ENCODE measurements at places on chromosomes 13 and 19.

GRCh38 chr19:48053856-48054255, 10.0 kb upstream of the CABP5 start:
- DNase-seq = no peak

DNA sequence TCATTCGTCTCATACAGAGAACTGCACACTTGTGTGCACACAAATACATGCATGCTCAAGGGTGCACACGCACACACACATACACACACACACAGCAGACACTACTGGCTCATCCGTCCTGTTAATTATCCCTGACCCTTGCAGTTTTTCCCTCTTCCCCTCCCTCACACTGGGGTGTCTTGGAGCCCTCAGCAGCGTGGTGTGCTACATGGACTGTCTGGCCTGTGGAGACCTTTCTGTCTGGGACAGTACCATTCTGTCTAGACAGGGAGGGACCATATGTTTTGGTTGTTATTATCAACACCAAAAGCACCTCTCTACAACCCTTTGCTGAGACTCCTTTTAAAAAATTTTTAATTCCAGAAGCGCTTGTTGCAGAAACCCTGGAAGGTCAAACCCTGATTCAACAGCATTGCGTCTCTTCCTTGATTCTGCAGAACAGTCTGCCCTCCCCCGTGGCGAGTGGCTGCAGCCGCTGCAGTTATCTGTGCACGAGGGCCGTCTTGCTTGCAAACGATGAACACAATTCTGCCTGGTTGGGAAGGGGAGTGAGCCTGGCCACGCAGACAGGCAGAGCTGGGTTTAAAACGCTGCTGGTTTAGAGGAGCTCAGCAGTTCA, 374.0 kb downstream of the IRS2 start:
- DNase-seq = peak; percentile 81

DNA sequence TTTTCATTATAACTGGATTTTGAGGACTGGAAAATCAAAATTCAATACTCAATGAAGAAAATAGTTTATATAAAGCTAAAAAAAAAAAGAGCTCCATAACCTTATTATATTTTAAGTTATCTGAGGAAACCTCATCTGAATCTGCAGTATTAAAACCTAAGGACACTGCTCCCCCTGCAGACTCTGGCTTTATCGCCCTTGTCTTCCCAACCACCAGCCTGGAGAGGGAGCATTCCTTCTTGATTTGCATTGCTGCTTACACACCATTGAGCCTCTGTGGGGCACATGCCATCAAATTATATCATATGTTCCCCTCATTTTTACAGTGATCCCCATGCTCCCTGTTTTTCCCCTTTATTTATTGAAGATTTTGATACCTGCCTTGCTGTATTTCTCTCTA, 871.4 kb upstream of the GPC6 start:
- DNase-seq = peak; percentile 23

DNA sequence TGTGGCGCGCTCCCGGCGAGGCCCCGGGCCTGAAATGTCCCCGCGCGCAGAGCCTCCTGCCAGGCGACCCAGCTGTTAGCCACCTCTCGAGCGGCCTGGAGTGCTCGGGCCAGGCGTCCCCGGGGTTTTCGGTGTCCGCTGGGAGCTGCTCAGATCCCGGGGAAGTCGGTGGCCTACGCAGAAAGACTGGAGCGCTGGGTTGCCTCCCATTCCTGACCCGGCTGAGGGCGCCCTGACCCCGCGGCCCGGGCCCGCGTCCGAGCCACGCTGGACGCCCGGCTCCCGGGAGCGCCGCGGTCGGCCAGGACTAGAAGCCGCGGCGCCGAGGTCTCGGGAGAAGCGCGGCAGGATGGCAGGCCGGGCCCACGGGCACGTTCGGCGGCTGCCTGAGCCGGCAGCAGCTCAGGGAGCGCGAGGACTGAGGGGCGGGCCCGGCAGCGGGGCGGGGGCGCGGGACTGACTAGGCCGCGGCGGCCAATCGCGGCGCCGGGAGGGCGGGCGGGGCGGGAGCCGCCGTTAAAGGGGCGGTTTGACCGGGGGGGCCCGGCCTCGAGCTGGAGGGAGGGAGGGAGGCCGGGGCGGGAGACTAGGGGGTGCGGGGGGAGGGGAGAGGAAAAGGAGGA, 1.3 kb upstream of the ZIC2 start:
- peak; percentile 86 for DNase-seq

DNA sequence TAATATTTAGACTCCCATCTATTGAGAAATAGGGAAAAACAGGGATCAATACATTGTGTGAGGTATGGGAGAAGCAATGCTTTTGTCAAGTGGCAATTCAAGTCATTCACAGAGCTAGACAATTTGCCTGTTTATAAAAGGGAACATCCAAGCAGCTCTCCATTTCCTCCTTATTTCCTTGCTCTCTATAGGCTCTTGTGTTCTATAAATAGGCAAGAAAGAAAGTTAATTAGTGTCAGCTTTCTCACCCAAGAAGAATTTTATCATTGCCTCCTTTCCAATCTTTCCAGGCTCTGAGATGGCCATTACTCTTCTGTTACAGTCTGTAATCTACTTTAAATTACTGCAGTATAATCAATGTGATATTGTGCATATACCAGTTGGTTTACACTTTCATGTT, 199.9 kb downstream of the LHFPL6 start:
- no peak for DNase-seq

GRCh38 chr13:101982903-101983302, 418.9 kb downstream of the FGF14 start:
- no peak for DNase-seq

- DNase-seq = no peak
These were observed 63.8 kb downstream of the DCT start for GRCh38 chr13:94415500-94416237.

DNA sequence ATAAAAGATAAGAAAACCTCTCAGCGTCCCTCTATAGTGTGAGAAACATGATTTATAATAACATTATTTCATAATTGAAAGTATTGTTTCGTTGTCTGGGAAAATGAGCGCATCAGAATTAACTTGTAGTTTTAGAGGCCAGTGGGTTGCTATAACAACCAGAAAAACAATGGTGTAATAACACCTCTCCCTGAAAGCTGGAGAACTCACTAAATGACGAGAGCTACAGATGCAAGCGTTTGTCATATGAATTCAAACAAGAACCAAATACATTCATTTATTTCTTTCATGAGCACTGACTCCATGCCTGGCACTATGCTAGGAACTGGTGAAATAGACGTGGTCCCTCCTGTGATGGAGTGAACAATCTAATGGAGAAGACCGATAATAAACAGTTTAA, 16.3 kb downstream of the KBTBD7 start:
- no peak for DNase-seq

- no peak for DNase-seq
These were observed 13.1 kb downstream of the ATP11A start for GRCh38 chr13:112702986-112703379.

- DNase-seq = no peak
These were observed 17.1 kb downstream of the C19orf47 start for GRCh38 chr19:40331052-40331451.

DNA sequence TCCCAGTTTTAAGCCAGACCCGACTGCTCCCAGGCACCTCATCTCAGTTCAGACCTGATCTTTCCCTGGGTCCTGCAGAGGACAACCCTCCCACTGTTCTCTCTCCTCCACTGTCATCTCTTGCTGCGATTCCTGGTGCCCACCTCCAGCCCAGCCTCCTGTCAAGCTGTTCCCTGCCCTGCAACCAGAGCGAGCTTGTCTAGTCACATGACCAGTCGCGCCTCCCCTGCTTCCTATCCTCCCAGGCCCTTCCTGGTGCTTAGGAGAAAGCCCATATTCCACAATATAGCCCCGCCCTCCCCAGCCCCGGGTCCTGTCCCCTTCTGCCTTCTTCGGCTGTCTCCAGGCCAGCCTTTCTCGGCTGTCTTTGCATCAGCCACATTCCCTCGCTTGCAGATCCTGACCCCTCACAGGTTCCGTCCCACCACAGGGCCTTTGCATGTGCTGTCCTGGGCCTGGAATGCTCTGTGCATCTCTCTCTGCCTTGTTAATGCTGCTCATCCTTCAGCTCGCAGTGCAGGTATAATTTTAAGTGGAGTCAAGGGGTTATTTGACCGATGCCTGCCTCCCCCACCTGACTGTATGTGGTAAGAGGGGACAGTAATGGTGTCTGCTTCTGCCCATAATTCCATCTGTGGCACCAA, 88.8 kb downstream of the IER2 start:
- no peak for DNase-seq

DNA sequence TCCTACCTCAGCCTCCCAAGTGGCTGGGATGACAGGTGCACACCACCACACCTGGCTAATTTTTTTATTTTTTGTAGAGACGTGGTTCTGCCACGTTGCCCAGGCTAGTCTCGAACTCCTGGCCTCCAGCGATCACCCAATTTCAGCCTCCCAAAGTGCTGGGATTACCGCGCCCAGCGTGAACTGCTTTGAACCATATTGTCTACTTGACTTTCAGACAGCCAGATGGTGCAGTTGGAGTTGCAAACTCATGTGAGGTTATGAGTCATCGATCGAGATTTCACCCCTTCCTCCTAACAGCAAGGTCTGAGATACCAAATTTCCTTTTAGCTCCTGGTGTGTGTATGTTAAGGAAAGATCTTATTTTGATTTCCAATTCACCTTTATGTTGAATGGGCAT, 2.7 kb downstream of the SLC27A1 start:
- DNase-seq = no peak

DNA sequence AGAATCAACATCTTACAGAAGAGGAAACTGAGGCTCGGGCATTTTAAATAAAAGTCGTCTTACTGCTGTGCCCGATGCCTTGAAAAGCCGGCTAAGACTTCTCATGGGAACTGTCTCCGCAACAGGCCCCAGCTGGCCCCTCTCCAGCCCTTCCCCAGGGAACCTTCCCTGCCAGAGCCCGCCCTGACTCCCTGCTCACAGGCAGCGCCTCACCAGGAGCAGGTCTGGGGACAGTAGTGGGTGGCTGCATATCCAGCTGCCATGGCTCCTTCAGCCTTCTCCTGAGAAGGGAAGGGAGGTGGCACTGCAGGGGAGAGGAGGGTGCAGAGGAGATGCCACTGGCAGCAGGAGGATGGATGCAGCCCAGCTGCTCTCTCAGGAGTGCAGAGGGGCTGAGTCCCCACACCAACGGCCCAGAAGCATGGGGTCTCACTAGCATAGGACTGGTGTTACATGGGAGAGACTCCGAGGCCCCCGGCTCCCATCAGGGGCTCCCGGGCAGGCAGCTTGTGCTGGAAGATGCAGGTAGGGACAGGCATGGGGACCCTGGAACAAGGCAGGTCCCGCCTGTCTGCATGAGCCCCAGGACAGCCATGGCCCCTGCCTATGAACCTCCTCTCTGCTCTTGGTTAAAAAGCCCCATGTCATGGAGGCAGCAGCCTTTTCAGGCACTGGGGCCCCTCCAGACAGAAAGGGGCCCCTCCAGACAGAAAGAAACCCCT, 216.4 kb upstream of the SGCG start:
- DNase-seq = peak; percentile 28

GRCh38 chr19:589693-590395, at the start of gene HCN2:
Gene HCN2, plus strand, starts transcription at chr19:589881. Its CDS starts 65 bp downstream, at chr19:589946.
- no peak for DNase-seq

DNA sequence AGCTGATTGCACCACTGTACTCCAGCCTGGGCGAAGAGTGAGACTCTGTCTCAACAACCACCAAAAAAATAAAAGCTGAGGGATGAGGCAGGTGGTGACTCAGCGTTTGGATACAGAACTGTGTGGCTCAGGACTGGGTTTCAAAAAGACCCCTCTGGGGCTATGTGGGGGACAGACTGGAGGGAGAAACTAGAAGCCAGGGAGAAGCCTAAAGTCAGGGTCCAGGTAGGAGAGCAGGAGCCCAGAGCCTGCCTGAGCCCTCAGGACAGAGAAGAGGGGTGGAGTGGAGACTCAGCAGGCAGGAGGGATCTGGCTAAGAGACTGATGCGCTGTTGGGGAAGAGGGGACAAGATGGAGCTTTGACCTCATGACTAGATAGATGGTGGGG, 1.8 kb upstream of the CD37 start:
- no peak for DNase-seq

DNA sequence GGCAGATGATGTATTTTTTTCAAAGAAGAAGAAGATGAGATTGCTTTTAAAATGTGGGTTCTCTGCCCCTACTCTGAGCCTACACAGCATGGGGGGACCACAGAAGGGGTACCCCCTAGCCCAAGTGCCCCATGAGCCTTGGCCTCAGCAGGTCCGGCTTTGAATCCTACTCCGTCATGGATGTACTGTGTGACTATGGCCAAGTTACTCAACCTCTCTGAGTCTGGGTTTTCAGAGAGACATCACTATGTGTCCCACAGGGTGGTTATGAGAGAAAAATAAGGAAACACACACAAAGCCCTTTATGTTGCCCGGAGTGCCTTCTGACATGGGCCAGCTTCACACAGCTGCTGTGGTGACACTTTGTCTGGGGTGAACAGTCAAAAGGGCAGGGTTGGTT, 92.0 kb downstream of the KCTD15 start:
- no peak for DNase-seq

DNA sequence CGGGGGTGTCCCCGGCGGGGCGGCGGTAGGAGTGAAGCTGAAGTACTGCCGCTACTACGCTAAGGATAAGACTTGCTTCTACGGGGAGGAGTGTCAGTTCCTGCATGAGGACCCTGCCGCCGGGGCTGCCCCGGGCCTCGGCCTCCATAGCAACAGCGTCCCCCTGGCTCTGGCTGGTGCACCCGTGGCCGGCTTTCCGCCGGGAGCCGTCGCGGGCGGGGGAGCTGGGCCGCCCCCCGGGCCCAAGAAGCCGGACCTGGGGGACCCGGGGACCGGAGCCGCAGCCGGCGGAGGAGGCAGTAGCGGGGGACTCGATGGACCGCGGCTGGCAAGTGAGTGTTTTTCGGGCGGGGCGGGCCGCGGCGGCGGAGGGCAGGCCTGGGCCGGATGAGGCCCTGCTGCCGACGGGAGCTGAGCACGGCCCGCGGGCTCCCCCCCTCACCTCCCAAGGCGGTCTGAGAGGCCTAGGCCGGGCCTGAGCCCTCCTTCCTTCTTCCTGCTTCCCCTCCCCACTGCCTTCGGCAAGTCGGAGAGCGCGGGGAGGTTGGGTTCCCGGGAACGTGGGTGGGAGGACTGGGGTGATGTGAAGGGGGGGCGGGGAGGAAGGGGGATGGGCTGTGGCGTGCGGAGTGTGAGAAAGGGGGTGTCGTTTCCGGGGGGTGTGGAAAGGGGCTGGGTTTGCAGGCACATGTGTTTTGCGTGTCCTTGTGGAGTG, 568 bp downstream of the PAN3 start:
- DNase-seq = peak; percentile 82

- no peak for DNase-seq
These were observed 56.2 kb downstream of the ARHGAP35 start for GRCh38 chr19:46917002-46917401.

GRCh38 chr19:38319421-38320258, at the start of gene KCNK6:
Gene KCNK6, plus strand, starts transcription at chr19:38319845. Its CDS starts 106 bp downstream, at chr19:38319951.
- DNase-seq = peak; percentile 59

GRCh38 chr13:44050450-44051063, 170.9 kb downstream of the LACC1 start:
- no peak for DNase-seq

DNA sequence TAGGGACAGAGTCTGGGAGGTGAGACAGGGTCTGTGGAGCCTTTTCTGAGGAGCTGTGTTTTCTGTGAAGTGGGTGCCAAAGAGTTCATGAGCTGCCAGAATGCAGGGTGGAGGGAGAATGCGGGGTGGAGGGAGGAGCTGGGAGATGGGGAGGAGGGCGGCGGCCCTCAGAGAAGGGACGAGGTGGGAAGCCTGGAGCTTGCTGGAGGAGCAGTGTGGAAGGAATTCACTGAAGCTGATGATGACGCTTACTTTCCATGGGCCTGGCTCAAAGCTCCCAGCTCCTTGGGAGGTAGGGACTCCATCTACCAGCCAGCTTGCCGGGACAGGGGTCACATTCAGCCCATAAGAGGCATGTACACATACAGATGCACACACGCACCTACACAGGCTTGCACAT, 62.5 kb downstream of the MCF2L start:
- no peak for DNase-seq

GRCh38 chr19:57887195-57887941, 1.5 kb downstream of the ZNF814 start:
- DNase-seq = no peak
